ENCODE measurements at places on chromosomes 16 and 17.

- ATAC-seq: peak; percentile 56
- no peak overlapping the region for H3K4me3 ChIP-seq
- peaks cover 23% of the 10 kb centered on the region for H3K4me1 ChIP-seq
- no peak overlapping the region for H3K27ac ChIP-seq
- H3K27me3 ChIP-seq: peaks cover 33% of the 10 kb centered on the region
- H3K36me3 ChIP-seq: no peaks in the 10 kb centered on the region
Measured at GRCh38 chr17:76540381-76541300, 797 bp downstream of the PRCD start.

GRCh38 chr17:27082023-27082774 is 211.7 kb upstream of the WSB1 start:
- H3K36me3 ChIP-seq: no peaks in the 10 kb centered on the region
- no peaks in the 10 kb centered on the region for H3K4me1 ChIP-seq
- peaks cover 7% of the 10 kb centered on the region for H3K27me3 ChIP-seq
- H3K27ac ChIP-seq: no peak overlapping the region

GRCh38 chr17:1208966-1209365 is 29.2 kb upstream of the ABR start:
- no peaks in the 10 kb centered on the region for H3K36me3 ChIP-seq
- no peak for ATAC-seq
- H3K27ac ChIP-seq: no peak overlapping the region
- H3K4me3 ChIP-seq: no peak overlapping the region
- peaks cover 23% of the 10 kb centered on the region for H3K4me1 ChIP-seq

DNA sequence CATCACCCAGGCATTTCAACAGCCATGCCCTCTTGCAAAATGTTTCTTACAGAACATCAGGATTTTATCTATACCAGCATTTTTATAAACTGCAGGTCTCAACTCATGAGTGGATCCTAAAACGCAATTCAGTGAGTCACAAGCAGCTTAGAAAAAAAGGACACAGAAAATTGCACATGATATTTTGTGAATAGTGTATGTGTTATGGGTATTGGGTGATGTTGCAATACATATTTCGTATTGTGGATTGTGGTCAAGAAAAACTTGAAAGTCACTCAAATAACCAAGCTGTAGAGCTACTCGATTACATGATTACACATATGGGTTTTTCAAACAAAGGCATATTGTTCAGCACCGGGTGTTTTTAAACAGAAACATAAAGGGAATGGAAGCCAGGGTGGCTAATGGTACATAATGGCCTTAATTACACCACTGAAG is 1.4 kb downstream of the WIPI1 start:
- no peak for ATAC-seq
- H3K36me3 ChIP-seq: no peaks in the 10 kb centered on the region
- H3K27ac ChIP-seq: no peak overlapping the region

DNA sequence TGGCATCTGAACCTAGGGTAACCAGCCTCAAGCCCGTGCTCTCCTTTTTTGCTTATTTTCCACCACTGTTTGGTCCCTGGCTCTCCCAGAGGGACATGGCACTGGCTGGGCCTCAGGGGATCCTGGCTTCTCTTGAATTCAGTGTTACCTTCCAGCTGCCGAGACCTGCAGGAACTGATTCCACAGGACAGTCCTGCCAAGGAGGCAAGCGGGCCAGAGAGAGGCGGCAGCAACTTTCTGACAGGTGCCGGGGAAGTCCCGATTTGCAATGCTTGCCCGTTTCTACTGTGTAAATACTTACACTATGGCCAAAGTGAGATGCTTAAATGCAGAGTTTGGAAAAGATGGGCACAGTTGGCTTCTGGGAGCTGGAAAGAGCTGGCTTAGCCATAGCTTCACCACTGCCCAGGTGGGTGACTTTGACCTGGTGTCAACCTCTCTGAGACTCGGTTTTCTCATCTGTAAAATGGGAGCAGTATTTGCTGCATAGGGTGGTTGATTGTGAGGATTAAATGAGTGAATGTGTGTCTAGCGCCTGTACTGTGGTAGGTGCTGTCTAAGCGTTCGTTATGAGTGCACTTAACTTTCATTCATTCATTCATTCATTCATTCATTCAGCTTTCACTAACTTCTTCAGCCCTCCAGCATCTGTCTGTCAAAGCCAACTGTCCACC is 124.9 kb downstream of the CMIP start:
- no peak for ATAC-seq
- no peak overlapping the region for H3K27ac ChIP-seq
- H3K27me3 ChIP-seq: no peaks in the 10 kb centered on the region

- no peak for ATAC-seq
- no peaks in the 10 kb centered on the region for H3K27me3 ChIP-seq
- H3K36me3 ChIP-seq: peaks cover 9% of the 10 kb centered on the region
- H3K27ac ChIP-seq: no peak overlapping the region
- H3K4me1 ChIP-seq: peaks cover 14% of the 10 kb centered on the region
Measured at GRCh38 chr17:29252101-29252791, 5.6 kb downstream of the CRYBA1 start.

- no peaks in the 10 kb centered on the region for H3K36me3 ChIP-seq
- no peak for ATAC-seq
- peaks cover 6% of the 10 kb centered on the region for H3K4me1 ChIP-seq
Measured at GRCh38 chr17:29358416-29358815, 31.7 kb upstream of the TAOK1 start.

GRCh38 chr17:11871773-11872172 is 125.5 kb downstream of the ZNF18 start:
- H3K27ac ChIP-seq: no peak overlapping the region
- ATAC-seq: no peak
- H3K36me3 ChIP-seq: no peaks in the 10 kb centered on the region
- H3K4me1 ChIP-seq: no peaks in the 10 kb centered on the region
- no peak overlapping the region for H3K4me3 ChIP-seq

GRCh38 chr16:68475071-68475470 is 26.8 kb upstream of the SMPD3 start:
- no peaks in the 10 kb centered on the region for H3K27me3 ChIP-seq
- no peak overlapping the region for H3K27ac ChIP-seq
- H3K36me3 ChIP-seq: no peaks in the 10 kb centered on the region
- peaks cover 41% of the 10 kb centered on the region for H3K4me1 ChIP-seq
- H3K4me3 ChIP-seq: no peak overlapping the region

DNA sequence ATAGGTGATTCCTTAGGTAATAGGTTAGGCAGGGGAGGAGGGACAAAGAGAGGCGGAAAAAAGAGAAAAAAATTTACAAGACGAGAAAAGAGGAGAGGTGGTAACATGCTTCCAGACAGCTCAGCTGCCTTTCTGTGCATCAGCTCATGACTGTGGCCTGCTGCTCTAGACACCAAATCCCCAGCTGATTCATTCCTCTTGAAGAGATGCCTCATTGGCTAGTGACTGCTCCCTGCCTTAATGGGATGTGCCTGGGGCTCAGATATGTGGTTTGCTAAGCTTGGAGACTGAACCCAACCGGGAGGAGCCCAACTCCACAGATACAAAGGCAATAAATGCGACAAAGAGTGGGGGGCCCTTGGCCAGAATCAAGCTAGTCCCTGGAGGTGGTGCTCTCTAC is 105.9 kb upstream of the FAM20A start:
- H3K27me3 ChIP-seq: peaks cover 20% of the 10 kb centered on the region
- H3K4me1 ChIP-seq: no peaks in the 10 kb centered on the region
- H3K36me3 ChIP-seq: no peaks in the 10 kb centered on the region
- H3K4me3 ChIP-seq: no peak overlapping the region

DNA sequence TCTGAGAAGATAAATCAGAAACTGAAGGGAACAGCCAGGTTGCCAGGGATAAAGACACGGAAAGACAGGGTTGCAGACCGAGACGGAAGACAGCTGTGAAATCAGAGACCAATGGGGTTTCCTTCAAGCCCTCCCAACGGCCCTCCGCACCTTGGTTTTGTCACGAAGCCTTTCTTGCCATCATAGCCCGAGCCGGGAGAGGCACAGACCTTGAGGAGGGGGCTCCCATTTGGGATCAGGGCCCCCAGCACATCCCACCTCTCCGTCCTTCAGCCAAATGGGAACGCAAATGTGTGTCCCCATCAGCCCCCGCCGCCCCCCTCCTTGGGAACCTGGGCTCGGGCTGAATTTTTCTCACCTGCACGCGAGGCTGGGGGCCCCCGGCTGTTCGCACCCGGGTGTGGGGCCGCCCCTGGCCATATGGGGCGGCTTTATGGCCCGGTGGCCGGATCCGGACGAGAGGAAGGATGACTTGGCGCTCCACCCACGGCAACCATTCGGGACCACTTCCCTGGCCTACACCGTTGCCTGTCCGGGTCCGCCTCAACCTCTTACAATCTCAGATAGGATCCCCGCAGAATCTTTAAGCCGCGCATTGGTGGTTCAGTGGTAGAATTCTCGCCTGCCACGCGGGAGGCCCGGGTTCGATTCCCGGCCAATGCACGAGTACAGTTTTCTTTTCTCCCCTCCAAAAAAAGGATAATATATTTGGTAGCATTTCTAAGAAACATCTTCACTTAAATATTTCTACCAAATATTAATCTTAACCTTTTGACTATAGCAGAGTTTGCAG is 1.4 kb upstream of the HES7 start:
- H3K27ac ChIP-seq: peak overlapping the region; percentile 75
- peaks cover 63% of the 10 kb centered on the region for H3K4me1 ChIP-seq

DNA sequence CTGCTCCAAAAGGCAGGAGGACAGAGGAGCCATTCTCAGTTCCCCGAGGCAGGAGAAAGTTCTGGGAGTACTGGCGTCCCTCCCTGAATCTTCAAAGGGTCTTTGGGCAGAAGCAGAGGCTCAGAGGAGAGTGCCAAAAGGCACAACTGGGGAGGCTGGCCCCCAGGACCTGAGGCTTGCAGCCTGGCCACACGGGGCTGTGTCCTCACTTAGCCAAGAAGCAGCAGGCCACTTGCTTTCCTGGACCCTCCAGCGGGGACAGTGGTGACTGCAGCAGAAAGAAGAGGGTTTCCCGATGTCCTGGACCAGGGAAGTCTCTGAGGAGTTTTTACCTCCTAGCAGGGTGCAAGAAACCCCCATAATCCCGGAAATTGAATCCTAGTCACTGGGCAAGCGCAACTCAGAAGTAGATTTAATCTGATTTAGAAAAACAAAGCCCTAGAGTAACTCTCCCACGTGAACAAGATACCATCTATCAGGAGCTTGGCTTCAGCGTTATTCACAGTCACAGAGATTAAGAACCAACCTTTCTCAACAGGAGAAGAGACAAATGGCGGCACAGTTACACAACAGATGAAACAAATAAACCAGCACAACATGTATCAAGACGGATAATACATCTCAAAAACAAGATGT is 25.5 kb upstream of the BCO1 start:
- ATAC-seq: no peak
- H3K27me3 ChIP-seq: peaks cover 33% of the 10 kb centered on the region
- H3K4me3 ChIP-seq: no peak overlapping the region
- no peak overlapping the region for H3K27ac ChIP-seq
- no peaks in the 10 kb centered on the region for H3K4me1 ChIP-seq
- H3K36me3 ChIP-seq: no peaks in the 10 kb centered on the region

- H3K27ac ChIP-seq: peak overlapping the region; percentile 78
- H3K27me3 ChIP-seq: no peaks in the 10 kb centered on the region
- ATAC-seq: peak; percentile 1
- H3K36me3 ChIP-seq: peaks cover 10% of the 10 kb centered on the region
- H3K4me1 ChIP-seq: peaks cover 54% of the 10 kb centered on the region
Measured at GRCh38 chr16:87392821-87393679, 914 bp downstream of the MAP1LC3B start.

GRCh38 chr16:50265260-50265659 is 1.1 kb upstream of the ADCY7 start:
- peak overlapping the region; percentile 96 for H3K27ac ChIP-seq
- H3K36me3 ChIP-seq: peaks cover 4% of the 10 kb centered on the region
- peak overlapping the region; percentile 22 for H3K4me3 ChIP-seq
- ATAC-seq: peak; percentile 57
- peaks cover 4% of the 10 kb centered on the region for H3K27me3 ChIP-seq

GRCh38 chr16:69486724-69487123 is 62.3 kb downstream of the CYB5B start:
- H3K4me3 ChIP-seq: no peak overlapping the region
- peaks cover 15% of the 10 kb centered on the region for H3K27me3 ChIP-seq
- H3K4me1 ChIP-seq: peaks cover 2% of the 10 kb centered on the region
- ATAC-seq: no peak
- peaks cover 4% of the 10 kb centered on the region for H3K36me3 ChIP-seq

DNA sequence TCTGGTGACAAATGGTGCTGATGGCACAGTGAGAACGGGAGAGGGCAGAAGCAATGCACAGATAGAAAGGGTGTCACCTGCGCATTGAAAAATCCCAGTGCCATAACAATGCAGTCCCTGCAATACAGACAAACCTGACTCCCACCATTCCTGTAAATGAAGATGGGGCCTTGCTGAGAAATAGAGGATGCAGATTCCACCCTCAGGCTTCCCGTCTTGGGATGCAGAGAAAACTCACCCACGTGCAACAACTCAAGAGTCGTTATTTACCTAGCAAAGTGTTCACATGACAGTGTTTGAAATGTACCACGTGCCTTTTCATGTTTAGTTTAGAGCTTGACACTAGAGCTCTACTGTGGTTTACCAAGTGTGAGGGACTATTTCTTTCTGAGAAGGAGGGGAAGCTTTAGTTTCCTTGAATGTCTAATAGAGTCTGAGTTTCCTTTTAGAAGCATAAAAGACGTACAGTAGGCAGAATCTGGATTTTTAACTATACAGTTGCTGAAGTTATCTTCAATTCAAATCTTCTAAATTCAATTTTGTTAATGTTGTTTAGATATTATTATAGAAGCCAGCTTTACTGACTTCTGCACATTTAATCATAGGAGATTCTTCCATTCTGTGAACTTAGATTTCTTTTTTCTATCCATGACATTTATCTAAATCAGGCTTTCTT is 35.6 kb downstream of the WWOX start:
- H3K36me3 ChIP-seq: peaks cover 22% of the 10 kb centered on the region
- H3K27ac ChIP-seq: no peak overlapping the region
- H3K27me3 ChIP-seq: no peaks in the 10 kb centered on the region
- peaks cover 20% of the 10 kb centered on the region for H3K4me1 ChIP-seq
- ATAC-seq: no peak

GRCh38 chr16:82470620-82471152 is 156.1 kb upstream of the CDH13 start:
- H3K4me3 ChIP-seq: no peak overlapping the region
- H3K27me3 ChIP-seq: peaks cover 29% of the 10 kb centered on the region
- no peaks in the 10 kb centered on the region for H3K4me1 ChIP-seq
- no peak for ATAC-seq

GRCh38 chr16:79278506-79278905 is 322.0 kb downstream of the MAF start:
- peaks cover 18% of the 10 kb centered on the region for H3K4me1 ChIP-seq
- H3K27ac ChIP-seq: no peak overlapping the region
- no peaks in the 10 kb centered on the region for H3K36me3 ChIP-seq
- peak; percentile 39 for ATAC-seq
- peaks cover 57% of the 10 kb centered on the region for H3K27me3 ChIP-seq
- no peak overlapping the region for H3K4me3 ChIP-seq

DNA sequence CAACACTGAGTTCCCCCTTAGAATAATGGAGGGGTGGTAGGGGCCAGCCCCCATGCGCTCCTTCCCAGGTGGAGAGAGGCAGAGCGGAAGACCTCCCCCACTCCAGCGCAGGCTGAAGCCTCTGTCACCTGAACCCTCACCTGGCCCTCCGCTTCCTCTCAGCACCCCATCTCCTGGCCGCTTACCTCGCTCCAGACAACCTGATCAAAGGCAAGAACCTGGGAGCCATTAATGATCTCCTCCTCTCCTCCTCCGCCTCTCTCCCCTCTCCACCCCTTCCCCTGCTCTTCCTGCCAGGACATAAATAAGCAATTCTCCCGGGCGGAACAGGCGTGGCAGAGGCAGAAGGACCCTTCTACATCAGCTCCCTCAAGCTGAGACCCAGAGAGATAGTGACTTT is 110.2 kb upstream of the LHX1 start:
- no peaks in the 10 kb centered on the region for H3K4me1 ChIP-seq
- no peak overlapping the region for H3K4me3 ChIP-seq
- peaks cover 66% of the 10 kb centered on the region for H3K27me3 ChIP-seq
- no peak for ATAC-seq

GRCh38 chr16:4463522-4464163 is 10.8 kb downstream of the NMRAL1 start:
- no peak overlapping the region for H3K27ac ChIP-seq
- no peak overlapping the region for H3K4me3 ChIP-seq
- no peaks in the 10 kb centered on the region for H3K27me3 ChIP-seq
- H3K4me1 ChIP-seq: peaks cover 7% of the 10 kb centered on the region
- ATAC-seq: no peak
- H3K36me3 ChIP-seq: peaks cover 46% of the 10 kb centered on the region

All from stimulated activated memory B cell treated with anti-CD40 and anti-IgM and Interleukin-4, amounts not matched to agents 10 μg/mL and 1 μg/mL and 100 μg/mL, for 72 hours (primary cell).